Right hindlimb (tissue), 1 donor: ENCODE measurements at places on chromosomes 3 and 15.

DNA sequence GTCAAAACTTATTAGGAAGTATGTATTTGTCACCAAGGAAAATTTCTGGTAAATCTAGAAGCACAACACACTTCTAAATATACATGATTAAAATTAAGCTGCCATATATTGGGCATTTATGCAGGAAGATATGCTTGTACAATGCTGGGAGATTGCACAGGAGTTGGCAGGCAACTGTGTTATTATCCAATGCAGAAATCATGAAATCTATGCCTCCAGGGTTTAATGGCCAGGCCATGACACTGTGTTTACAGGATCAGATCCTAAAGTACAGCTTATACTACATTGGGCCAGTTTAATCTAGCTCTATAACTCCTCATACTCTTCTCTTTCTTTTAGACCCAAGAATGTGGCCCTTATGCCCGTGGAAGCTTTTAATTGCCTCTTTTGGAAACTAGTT lies 391.4 kb upstream of the DPH6 start:
- DNase-seq: no peak

- no peak for DNase-seq
Measured at GRCh38 chr3:149511040-149511626, 36.6 kb downstream of the TM4SF4 start.

GRCh38 chr3:111282024-111282423 lies 210.4 kb downstream of the NECTIN3 start:
- DNase-seq: no peak

- no peak for DNase-seq
Measured at GRCh38 chr15:85540085-85540797, 159.8 kb downstream of the AKAP13 start.

DNA sequence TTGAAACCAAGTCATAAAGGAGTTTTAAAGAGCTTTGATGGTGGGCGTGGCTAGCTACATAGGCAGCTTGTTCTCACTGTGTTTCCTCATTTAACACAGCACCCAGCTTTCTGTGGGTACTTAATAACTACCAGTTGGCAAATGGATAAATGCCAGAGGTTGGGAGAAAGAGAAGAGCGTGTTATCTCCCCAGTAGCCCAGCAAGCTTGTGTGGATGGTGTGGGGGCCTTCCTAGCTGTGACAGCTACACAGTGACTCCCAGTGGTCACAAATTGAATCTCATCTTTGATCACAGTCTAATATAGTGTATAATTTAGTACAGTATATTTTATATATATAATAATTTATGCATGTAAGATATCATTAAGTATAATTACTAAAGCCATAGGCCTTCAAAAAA lies 984.1 kb downstream of the EPHA3 start:
- peak; percentile 61 for DNase-seq

DNA sequence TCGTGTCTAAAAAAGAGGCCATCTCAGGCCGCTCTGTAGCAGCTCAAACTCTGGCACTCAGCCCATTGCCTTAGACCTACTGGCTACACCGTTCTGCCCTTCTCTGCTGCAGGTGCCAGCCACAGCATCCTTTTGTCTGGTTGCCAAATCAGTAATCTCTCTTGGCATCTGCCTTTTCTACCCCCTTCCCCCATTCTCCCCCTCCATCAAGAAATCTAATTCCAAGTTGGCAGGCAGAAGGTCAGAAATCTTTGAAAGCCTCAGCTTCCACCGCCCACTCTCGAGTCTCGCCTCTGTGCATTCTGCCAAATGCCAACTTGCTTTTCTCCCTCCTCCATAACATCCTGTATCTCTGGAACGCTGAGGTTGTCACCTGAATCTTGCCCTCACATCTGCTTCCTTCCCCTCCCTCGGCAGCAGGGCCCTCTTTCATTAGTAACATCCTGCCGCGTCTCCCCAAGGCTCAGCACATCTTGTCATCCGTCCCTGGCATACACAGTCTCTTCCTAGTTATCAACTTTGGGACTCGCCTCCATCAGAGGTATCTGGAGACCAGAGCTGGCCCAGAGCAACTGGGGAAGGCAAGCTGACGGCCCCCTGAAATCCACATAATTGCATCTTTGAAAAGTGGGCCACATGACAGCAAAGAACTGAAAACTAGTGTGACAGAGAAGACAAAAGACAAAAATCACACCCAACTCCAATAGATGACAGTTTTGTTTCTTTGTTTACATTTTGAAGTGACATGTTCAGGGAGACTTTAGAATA lies 312.0 kb upstream of the CCDC54 start:
- peak; percentile 39 for DNase-seq

DNA sequence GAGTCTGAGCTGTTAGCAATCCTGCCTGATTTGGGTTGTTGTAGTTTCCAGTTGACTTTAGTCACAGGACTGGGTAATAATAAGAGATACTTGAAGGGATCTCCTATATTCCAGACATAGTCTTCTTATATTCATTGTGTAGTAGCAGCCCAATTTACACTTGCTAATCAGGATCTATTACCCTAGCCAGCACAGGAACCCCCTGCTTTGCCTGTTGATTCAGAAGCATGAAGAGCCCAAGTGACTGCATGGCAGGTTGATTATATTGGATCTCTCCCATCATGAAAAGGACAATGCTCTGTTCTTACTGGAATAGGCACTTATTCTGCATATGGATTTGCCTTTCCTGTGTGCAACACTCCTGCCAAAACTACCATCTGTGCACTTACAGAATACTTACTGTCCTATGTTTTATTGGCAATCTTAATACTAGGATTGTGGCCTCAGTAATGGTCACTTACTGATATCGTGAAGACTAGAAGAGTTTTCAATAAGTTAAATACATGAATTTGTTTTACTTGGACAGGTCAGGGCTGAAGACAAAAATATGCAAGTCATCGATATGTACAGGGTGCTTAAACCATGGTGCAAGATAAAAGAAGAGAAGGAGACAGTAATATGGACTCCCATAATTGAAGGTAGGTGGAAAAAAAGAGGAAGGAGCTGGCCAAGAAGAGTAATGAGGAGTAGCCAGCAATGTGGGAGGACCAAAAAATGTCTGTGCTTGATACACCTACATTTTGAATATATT lies 304.1 kb downstream of the MCTP2 start:
- DNase-seq: no peak

GRCh38 chr3:71846185-71846584 lies 61.2 kb upstream of the PROK2 start:
- no peak for DNase-seq

DNA sequence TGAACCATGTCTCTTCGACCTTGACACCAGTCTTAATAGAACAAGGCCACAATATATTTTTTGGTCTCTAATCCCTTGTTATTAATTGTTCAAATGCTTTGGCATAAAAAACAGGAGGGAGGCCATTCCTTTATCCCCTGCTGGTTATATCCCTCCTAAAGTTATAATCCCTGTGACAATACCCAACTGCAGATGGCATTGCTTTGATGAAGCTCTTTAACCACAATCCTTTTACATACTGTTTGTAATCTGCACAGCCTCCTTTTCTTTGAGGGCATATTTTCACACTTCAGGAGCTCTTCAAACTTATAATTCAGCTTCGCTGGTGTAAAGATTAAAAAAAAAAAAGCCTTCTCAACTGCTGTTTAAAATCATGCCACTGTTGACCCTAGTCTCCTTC lies 919.0 kb downstream of the EPHA3 start:
- no peak for DNase-seq

GRCh38 chr3:179196098-179196497 lies 47.9 kb downstream of the PIK3CA start:
- DNase-seq: no peak

- DNase-seq: no peak
Measured at GRCh38 chr3:99542767-99543518, 95.5 kb upstream of the COL8A1 start.

DNA sequence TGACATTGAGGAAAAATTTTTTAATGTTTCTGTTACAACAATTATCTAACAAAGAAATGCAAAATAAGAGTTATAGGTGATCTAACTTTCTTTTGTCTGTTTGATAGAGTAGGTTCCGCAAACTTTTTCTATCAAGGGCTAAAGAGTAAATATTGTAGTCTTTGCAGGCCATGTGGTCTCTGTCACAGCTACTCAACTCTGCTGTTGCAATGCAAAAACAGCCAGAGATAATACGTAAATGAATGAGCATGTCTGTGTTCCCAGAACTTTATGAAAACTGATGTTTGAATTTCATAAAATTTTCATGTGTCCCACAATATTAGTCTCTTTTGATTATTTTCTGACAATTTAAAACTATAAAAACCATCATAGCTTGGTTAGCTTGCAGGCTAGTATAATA lies 73.3 kb downstream of the SLC24A1 start:
- DNase-seq: no peak

DNA sequence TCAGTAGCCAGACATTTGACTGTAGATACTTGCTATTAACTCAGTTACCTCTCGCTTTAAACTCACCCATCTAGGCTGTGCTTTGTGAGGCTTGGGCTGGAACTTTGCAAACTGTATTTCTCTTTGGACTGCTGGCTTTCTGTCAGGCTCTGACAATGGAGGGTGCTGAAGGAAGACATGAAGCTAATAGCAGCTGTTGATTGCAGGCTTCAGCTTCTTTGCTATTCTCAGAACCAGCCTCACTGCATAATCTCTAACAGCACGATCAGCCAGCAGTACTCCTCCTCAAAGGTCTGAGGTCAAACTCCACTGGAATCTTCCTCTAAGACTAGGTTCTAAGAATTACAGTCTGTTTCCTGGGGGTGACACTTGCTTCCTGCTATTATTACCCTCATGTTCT lies 295.6 kb downstream of the ZBBX start:
- DNase-seq: no peak

DNA sequence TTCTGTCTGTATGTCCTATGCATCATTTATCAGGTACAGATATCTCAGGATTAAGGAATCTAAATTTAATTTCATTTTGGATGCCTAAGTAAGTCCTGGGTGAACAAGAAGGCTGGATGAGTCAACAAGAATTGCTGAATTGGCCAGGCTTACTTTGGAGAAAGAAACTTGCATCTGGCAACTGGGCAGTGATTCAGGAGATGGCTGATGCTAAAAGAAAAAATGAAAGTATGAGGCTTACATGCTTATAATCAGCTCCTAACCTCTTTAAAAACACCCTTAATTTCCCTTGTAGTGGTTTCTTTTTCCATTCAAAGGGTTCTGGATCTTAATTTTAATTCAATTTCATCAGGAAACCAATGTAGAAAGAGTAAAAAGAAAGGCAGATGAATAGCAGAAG lies 228.8 kb upstream of the PEX5L start:
- DNase-seq: no peak

- no peak for DNase-seq
Measured at GRCh38 chr3:186570941-186571643, 572 bp downstream of the DNAJB11 start.

DNA sequence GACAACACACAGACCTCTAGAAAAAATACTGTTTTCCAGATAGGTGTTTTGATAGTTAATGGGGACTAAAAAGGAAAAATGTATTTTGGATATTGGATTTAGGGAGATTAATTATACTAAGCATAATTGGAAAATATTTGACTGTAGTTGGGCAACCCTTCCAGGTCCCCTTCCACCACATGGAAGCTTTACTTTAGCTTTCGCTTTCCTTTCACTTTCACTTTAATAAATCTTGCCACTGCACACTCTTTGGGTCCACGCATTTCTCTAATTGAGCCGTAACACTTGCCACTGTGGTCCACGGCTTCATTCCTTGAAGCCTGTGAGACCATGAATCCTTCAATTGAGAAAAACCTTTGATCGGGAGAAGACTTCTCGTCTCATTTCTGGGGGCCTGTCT lies 15.5 kb downstream of the GLDN start:
- DNase-seq: no peak

- no peak for DNase-seq
Measured at GRCh38 chr3:159131376-159131775, 329.5 kb downstream of the MFSD1 start.

GRCh38 chr15:72235298-72235697 lies 4.3 kb upstream of the PKM start:
- no peak for DNase-seq

DNA sequence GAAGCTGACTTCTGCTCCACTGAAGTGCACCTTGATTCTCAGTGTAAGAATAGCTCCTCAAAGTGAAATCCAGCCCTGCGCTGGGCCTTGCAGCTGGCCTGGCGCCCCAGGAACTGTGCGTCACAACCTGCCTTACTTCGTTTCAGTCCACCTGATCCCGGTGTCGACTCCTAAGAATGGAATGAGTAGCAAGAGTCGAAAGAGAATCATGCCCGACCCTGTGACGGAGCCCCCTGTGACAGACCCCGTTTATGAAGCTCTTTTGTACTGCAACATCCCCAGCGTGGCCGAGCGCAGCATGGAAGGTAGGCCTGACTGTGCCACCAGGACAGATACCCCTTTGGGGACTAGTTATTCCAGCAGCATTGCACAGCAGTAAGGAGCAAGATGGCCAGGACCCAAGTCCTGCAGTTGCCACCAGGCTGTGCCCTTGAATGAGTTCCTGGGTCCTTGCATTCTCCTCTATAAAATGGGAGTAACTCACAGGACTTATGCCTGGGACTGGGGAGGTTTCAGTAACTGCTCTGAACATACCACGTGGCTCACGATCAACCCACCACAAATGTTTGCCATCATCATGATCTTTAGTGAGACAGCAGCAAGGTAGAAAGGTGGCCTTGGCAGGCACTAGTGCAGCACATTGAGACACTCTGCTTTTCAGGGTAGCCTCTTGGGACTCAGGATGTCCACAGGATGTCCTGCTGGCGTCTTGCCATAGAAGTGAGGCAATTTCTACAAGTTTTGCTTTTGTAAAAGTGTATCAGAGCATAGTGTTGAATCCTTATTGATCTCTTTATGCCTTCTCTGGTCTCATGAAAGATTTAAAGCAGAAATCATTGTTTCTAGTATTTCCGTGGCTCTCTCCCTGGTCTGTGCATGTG lies 46.8 kb downstream of the PXYLP1 start:
- DNase-seq: no peak

GRCh38 chr3:60542995-60543394 lies 708.3 kb downstream of the FHIT start:
- DNase-seq: no peak

DNA sequence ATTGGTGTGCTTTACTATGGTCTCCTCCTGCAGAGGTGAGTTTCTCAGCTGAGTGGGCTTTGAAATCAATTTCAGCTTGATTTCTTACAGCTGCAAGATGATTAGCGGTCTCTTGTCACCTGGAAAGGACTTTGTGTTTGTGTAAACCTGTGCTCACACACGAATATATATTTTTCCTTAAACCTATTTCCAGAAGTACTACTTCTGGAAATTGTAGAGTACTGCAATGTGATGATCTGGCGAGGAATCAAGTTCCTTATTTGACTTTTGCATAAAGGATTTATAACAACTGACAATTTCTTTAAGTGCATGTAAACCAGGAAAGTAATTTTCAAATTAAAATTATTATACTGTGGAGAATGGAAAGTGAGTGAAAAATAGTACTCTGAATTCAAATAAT lies 2.1 kb downstream of the MCTP2 start:
- no peak for DNase-seq

- no peak for DNase-seq
Measured at GRCh38 chr15:95887666-95888390, 442.7 kb upstream of the NR2F2 start.
